ENCODE measurements at places on chromosomes 7 and 10.

DNA sequence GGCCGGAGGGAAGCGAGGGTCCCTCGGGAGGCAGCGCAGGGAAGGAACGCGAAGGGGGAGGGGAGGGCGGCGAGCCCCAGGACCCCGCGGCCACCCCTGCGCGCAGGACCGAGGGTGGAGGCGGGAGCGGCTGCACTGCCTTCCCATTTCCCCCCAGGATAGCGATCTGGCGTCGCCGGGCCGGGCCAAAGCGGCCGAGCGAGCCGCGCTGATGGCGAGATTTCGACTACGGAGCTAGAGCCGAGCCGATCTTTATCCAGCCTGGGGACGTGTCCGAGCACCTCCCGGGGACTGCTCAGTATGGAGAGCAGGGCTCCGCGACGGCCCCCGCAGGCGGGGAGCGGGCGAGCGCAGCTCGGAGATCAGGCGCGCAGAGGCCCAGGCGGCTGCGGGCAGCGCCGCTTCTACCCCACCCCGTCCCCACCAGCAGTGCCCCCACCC, 590 bp upstream of the CRTAC1 start:
- H3K27ac ChIP-seq: no peak overlapping the region
- no peaks in the 10 kb centered on the region for H3K4me1 ChIP-seq
- no peak overlapping the region for H3K4me3 ChIP-seq
- 0 out of 2 replicates have a peak, but pooled peaks cover 3% of the 10 kb centered on the region for H3K36me3 ChIP-seq
- DNase-seq: no peak

DNA sequence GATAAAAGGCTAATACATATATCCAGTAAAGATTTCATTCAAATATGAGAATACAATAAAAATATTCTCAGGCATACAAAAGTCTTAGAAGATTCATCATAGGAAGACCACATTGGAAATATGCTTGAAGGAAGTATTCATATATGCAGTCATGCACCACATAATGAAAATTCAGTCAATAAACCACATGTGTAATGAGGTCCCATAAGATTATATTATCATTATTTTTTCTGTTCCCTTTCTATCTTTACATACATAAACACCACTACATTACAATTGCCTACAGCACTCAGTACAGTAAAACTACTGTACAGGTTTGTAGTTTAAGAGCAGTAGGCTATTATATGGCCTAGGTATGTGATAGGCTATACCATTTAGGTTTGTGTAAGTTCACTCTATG, 111.6 kb downstream of the PRTFDC1 start:
- no peak for DNase-seq
- H3K4me3 ChIP-seq: no peak overlapping the region
- no peaks in the 10 kb centered on the region for H3K36me3 ChIP-seq
- H3K27ac ChIP-seq: no peak overlapping the region
- no peaks in the 10 kb centered on the region for H3K27me3 ChIP-seq
- H3K4me1 ChIP-seq: no peaks in the 10 kb centered on the region

- H3K27ac ChIP-seq: peak overlapping the region; percentile 20
- no peak for DNase-seq
- peaks cover 26% of the 10 kb centered on the region for H3K4me1 ChIP-seq
- no peak overlapping the region for H3K4me3 ChIP-seq
- H3K27me3 ChIP-seq: peaks cover 8% of the 10 kb centered on the region
Measured at GRCh38 chr10:100338434-100339036, 8.5 kb upstream of the SCD start.

DNA sequence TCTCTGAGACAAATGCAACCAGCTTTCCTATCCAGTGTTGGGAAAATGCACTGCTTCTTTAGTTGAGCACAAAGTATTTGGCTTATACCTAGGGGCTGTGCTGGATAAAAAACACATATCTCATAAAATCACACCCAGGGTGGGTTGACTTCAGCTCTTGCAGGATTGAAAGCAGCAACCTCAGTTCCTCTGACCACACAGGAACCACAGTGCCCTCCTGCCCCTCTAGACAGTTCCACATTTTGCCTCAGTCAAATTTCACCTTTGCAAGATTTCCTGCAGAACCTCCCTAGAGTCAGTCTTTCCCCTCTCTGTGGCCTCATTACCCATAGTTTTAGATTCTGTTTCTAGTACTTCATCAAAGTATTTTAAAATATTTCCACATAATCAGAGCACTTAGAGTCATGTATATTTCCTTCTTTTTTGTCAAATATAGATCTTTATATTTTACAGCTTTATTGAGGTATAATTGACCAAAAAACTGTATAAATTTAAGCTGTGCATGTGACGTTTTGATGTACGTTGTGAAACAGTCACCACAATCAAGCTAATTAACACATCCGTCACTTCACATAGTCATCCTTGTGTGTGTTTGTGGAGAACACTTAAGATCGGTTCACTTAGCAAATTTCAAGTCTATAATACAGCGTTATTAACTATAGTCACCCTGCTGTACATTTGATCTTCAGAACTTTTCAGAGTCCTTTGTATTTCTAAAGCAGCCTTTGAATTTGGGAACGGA, 37.0 kb upstream of the EGR2 start:
- H3K4me1 ChIP-seq: no peaks in the 10 kb centered on the region
- no peak overlapping the region for H3K27ac ChIP-seq
- H3K27me3 ChIP-seq: peaks cover 33% of the 10 kb centered on the region
- DNase-seq: no peak

DNA sequence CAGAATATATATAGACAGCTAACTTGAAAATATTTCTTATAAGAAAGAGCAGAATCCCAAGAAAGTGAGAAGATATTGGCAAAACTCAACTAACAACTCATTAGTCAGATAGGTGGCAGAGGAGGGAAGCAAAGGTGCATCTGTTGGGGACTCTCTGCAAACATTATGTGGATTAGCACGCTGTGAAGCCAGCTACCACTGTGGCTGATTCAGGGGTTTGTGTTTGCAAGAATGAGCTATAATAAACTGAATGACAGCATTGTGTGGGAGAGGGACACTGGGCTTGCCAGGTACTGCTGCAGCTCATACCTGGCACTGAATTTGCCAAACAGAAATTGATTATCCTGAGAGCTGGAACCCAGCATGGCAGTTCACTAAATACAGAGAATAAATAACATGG, 170.3 kb upstream of the MINDY3 start:
- H3K4me3 ChIP-seq: no peak overlapping the region
- no peak overlapping the region for H3K27ac ChIP-seq
- H3K27me3 ChIP-seq: no peaks in the 10 kb centered on the region

GRCh38 chr10:21497177-21497807, 28.2 kb downstream of the SKIDA1 start:
- H3K4me1 ChIP-seq: peaks cover 37% of the 10 kb centered on the region
- H3K27me3 ChIP-seq: no peaks in the 10 kb centered on the region
- H3K27ac ChIP-seq: peak overlapping the region; percentile 92

- no peak overlapping the region for H3K27ac ChIP-seq
- DNase-seq: no peak
- no peaks in the 10 kb centered on the region for H3K36me3 ChIP-seq
- H3K4me3 ChIP-seq: no peak overlapping the region
Measured at GRCh38 chr7:151917791-151918509, 38.3 kb upstream of the GALNTL5 start.

DNA sequence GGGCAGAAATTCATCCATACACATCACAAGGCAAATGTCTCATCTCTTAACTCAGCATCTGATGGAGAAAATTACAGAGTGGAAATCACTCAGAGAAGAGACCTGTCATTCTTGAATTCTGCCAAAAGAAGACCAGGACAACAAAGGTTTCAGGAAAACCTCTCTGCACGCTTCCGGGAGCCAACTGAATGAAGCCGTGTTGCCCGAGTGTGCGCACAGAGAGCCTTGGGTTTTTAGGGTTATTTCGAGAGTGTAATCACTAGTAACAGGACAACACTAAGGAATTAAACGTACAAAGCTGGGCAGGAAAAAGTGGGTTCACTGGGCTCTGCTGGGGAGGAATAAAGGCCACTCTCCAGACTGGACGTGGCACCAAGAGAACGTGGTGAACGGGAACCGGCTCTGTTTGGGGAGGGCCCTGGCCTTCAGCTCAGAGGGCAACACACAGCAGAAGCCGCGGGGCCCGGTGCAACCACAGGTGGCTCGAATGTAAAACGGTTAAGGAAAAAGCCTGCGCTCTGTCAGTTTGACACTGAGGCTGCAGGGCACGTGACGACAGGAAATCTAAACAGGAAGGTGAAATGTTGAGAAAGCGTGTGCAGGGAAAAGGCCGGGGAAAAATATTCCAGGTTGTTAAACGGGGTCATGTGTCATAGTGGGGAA, 331.5 kb downstream of the DNAJB6 start:
- no peaks in the 10 kb centered on the region for H3K27me3 ChIP-seq
- H3K36me3 ChIP-seq: no peaks in the 10 kb centered on the region
- H3K4me1 ChIP-seq: peaks cover 4% of the 10 kb centered on the region
- H3K4me3 ChIP-seq: no peak overlapping the region
- DNase-seq: no peak

GRCh38 chr10:14356921-14357320, 26.2 kb upstream of the FRMD4A start:
- H3K4me3 ChIP-seq: no peak overlapping the region
- no peaks in the 10 kb centered on the region for H3K4me1 ChIP-seq
- H3K36me3 ChIP-seq: no peaks in the 10 kb centered on the region

- H3K4me3 ChIP-seq: no peak overlapping the region
- H3K27ac ChIP-seq: no peak overlapping the region
- H3K36me3 ChIP-seq: no peaks in the 10 kb centered on the region
- peak; percentile 18 for DNase-seq
- no peaks in the 10 kb centered on the region for H3K27me3 ChIP-seq
Measured at GRCh38 chr10:118504467-118505205, 90.8 kb downstream of the PRLHR start.

DNA sequence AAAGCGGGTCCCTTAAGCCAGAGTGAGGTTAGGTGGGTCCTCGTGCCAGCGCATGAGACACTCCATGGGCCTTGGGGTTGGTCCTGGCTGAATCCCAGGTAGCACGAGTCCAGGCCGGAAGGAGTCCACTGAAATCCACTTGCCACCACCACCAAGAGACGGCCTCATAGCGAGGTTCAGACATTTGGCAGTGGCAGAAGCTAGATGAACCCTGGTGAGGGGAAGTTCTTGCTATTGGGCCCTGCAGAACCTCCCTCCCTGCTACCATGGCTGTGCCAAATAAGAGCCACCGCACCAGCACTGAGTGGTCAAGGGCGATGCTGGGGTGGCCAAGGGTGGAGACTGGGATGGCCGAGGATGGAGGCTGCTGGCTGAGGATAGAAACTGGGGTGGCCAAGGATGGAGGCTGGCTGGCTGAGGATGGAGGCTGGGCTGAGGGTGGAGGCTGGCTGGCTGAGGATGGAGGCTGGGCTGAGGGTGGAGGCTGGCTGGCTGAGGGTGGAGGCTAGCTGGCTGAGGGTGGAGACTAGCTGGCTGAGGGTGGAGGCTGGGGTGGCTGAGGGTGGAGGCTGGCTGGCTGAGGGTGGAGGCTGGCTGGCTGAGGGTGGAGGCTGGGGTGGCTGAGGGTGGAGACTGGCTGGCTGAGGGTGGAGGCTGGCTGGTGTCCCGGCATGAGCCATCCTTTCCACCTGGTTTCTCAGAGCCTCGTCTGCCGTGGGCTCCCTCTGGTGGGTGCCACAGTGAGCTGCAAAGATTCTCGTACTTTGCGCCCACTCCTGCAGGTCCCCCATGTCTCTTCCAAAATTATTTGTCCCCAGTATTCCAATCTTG, 88.2 kb downstream of the ELFN1 start:
- H3K4me3 ChIP-seq: no peak overlapping the region
- no peak overlapping the region for H3K27ac ChIP-seq
- 0 out of 2 replicates have a peak, but pooled peaks cover 5% of the 10 kb centered on the region for H3K27me3 ChIP-seq
- no peaks in the 10 kb centered on the region for H3K4me1 ChIP-seq
- DNase-seq: no peak

GRCh38 chr10:108544500-108545120, 1378.7 kb downstream of the XPNPEP1 start:
- no peaks in the 10 kb centered on the region for H3K36me3 ChIP-seq
- no peak overlapping the region for H3K27ac ChIP-seq
- peak; percentile 50 for DNase-seq
- H3K27me3 ChIP-seq: no peaks in the 10 kb centered on the region

DNA sequence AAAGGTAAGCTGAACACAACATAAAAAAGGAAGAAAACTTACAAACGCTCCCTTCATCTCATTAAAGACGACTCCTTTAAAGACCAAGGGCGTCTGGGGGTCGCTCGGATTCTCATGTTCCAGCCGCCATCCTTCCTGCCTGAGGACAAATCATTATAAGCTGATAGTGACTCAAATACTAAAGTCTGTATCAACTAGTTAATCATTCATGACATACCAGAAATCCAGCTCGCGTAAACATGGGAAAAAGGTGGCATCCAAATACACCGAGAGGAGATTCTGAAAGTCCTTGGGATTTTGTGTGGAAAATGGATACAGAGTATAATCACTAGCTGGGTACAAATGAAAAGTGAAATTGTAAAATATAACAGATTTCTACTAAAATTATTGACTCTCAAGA, 7.4 kb downstream of the PITRM1 start:
- peaks cover 18% of the 10 kb centered on the region for H3K36me3 ChIP-seq
- H3K4me3 ChIP-seq: no peak overlapping the region
- no peaks in the 10 kb centered on the region for H3K4me1 ChIP-seq
- no peak for DNase-seq

DNA sequence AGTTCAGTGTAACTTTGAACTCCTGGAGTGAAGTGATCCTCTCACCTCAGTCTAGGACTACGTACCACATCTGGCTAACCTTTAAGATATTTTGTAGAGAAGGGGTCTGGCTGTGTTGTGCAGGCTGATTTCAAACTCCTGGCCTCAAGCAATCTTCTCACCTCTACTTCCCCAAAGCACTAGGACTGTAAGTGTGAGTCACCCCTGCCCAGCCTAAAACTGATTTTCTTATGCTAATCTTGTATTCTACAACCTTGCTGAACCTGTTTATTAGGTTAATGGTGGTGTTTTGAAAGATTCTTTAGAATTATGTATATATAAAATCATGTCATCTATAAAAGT, 58.0 kb downstream of the LCOR start:
- no peak for DNase-seq
- no peaks in the 10 kb centered on the region for H3K36me3 ChIP-seq
- H3K27ac ChIP-seq: no peak overlapping the region
- H3K27me3 ChIP-seq: no peaks in the 10 kb centered on the region
- H3K4me3 ChIP-seq: no peak overlapping the region

DNA sequence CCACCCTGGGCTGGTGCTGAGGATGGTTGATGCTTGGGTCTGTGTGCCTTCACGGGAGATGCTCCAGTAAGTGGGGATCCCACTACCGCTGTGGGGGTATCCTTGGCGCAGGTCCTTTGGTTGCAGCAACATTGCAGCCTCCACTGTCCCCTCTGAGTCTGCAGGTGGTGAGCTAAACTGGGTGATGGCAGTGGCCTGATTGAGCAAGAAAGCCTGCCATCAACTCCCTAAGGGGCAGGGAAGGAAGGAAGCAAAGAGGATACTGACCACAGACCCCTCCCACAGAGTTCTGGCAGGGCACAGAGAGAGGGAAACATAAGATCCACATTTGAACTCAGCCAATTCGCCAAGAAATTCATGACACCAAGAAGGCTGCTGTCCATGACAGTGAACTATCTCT, 43.2 kb downstream of the MYO1G start:
- H3K4me3 ChIP-seq: no peak overlapping the region
- H3K4me1 ChIP-seq: no peaks in the 10 kb centered on the region
- H3K27me3 ChIP-seq: no peaks in the 10 kb centered on the region
- H3K36me3 ChIP-seq: no peaks in the 10 kb centered on the region
- DNase-seq: no peak
- H3K27ac ChIP-seq: no peak overlapping the region

Measured in Panc1 (cell line).